ENCODE measurements at places on chromosomes 7 and 10.

DNA sequence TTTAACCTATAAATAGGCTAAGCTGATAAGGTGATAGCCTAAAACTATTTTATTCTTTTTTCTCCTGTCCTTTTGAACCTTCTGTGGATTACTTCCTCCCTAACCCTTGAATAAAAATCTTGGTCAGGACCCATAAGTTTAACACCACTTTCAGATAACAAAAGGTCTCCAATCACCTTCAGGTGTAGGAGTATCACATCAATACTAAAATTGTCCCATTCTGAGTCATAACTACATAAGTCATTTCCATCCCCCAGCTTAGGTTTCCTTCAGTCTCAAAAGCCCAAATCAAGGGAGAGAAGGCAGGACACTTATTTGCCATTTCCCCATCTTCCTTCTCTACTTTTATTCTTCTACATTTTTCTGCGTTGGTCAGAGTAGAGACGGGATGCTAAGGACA is 56.9 kb upstream of the WNT16 start:
- DNase-seq, result no peak

- DNase-seq, result no peak
Measured at GRCh38 chr10:47380341-47381102, 3.6 kb downstream of the ZNF488 start.

DNA sequence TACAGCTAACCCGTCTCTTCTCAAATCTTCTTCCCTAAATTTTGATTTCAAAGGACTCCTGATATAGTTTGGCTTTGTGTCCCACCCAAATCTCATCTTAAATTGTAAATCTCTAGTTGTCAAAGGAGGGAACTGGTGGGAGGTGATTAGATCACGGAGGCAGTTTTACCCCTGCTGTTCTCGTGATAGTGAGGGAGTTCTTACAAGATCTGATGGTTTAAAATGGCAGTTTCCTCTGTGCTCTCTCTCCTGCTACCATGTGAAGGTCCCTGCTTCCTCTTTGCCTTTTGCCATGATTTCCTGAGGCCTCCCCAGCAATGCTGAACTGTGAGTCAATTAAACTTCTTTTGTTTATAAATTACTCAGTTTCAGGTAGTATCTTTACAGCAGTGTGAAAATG is 269.3 kb downstream of the POLR1F start:
- DNase-seq, result no peak

DNA sequence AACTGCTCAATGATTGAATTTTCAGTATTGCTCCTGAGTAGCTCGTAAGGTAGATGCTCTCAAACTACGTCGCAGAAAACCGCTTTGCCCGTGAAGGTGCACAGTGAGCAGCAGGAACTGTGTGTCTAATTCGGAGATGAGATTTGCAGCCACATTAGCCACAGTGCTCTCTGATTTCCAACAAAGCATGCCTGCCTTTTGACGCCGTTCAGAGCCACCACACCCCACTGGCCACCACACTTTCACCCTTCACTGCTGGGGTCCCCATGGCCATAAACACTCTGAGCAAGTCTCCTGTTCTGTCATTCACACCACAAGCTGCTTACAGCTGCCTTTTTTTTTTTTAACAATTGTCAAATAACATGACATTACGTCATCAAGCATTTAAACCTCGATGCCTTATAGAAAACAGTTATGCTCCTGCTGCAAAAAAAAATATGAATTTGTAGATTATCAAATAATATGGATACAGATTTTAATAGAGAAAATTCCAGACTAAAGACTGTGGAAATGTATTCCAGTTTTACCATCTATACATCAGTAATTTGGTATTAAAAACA is 578.8 kb upstream of the PFKP start:
- no peak for DNase-seq

DNA sequence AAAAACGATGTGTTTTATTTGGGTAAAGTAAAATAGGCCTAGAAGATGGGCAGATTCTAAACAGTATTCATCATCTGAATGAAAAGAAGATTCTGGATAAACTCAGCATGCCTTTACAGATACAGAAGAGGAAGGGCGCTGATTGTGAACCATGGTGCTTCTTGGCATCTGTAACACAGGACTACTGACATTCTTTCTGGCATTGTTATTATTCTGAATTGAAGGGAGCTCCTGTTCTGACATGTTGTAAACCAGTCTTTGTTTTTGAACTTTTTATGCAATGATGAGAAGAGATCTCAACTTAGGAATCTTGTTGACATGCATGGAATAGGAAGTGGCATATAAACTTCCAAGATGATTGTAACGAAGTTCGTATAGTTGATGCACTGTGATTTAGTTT is 13.5 kb downstream of the RPA3 start:
- DNase-seq, result no peak

- DNase-seq, result no peak
Measured at GRCh38 chr7:12220389-12221046, 9.4 kb downstream of the TMEM106B start.

DNA sequence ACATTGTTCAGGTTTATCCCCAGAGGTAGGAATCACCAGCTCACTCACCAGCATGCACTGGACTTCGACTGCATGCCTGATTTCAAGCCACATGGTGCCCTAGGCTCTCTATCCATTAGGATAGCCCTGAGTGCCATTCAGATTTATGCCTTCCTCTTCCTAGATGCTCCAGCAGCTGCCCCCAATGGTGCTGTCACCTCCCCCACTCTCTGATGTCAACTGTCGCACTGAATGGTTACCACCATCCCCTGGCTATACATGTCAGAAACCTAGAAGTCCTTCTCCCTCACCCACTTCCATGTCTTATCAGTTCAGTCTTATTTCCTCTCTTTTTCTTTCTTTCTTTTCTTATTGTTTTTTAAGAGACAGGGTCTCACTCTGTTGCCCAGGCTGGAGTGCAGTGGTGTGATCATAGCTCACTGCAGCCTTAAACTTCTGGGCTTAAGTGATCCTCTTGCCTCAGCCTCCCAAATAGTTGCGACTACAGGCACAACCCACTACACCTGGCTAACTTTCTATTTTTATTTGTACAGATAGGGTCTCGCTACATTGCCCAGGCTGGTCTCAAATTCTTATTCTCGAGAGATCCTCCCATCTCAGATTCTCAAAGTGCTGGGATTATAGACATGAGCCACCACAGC is 2.9 kb downstream of the SFXN4 start:
- no peak for DNase-seq

All from SW 1271 (cell line).